Right cardiac atrium (tissue), 5 donors: ENCODE measurements at places on chromosomes 5 and 9. TPM values are rescaled to one million over a fixed set of nuclear protein-coding genes. Genes with fewer than 3 reads are reported as not detected.
A peak's percentile ranks its signal among the peaks of the same experiment; 100 is the strongest.

LNPEP gene
- total RNA-seq, result 56.5 TPM

GRCh38 chr5:71829206-71829605, 110.1 kb downstream of the CARTPT start:
- no peak for DNase-seq

HINT1 gene
- total RNA-seq, result 152 TPM

DNA sequence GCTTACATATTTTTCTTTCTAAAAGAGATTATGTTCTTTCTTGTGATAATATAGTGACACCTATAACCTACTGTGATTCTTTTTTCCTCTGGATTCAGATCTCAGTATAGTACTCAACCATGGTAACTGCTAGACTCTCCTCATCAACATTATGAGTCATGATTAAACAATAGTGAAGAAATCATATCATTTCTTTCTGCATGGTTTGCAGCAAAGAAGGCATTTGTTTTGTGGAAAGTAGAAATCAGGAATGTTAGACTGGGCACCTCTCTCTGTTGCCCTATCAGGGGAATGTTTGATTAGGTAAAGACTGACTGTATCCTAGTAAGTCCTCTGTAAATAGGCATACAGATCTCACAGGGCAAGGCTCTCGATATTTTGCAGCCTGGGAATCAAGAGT, 25.6 kb upstream of the SMC2 start:
- no peak for DNase-seq

GRCh38 chr5:110040178-110040577, 350.5 kb downstream of the MAN2A1 start:
- DNase-seq, result no peak

- DNase-seq, result no peak
Observed at GRCh38 chr5:149603210-149603609, 21.9 kb downstream of the ARHGEF37 start.

GRCh38 chr5:40687321-40687720, 7.6 kb downstream of the PTGER4 start:
- DNase-seq, result no peak

C9orf50 gene
- total RNA-seq, result not detected

DNA sequence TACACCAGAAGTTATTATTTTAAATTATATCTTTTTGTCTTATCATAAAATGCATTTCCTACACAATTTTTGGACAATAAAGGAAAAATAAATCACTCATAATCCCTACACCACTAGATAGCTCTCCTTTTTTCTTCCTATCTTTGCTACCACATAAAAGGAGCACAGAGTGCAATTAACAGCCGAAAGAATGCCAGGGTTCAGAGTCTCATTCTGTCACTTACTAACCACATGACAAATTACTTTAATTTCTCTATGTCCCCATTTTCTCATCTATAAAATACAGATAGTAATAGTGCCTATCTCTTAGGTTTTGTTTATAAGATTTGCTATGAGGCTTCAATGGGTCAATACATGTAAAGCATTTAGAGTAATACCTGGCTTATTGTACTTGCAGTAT, 158.7 kb upstream of the GRIN3A start:
- no peak for DNase-seq

GRCh38 chr9:90288275-90288639, 354.4 kb downstream of the DIRAS2 start:
- DNase-seq, result no peak

GRCh38 chr5:134127376-134127861, 12.9 kb downstream of the TCF7 start:
- peak; percentile 82 for DNase-seq

DENND4C gene
- 43.7 TPM for total RNA-seq

HAPLN1 gene
- total RNA-seq, result 1.3 TPM

DNA sequence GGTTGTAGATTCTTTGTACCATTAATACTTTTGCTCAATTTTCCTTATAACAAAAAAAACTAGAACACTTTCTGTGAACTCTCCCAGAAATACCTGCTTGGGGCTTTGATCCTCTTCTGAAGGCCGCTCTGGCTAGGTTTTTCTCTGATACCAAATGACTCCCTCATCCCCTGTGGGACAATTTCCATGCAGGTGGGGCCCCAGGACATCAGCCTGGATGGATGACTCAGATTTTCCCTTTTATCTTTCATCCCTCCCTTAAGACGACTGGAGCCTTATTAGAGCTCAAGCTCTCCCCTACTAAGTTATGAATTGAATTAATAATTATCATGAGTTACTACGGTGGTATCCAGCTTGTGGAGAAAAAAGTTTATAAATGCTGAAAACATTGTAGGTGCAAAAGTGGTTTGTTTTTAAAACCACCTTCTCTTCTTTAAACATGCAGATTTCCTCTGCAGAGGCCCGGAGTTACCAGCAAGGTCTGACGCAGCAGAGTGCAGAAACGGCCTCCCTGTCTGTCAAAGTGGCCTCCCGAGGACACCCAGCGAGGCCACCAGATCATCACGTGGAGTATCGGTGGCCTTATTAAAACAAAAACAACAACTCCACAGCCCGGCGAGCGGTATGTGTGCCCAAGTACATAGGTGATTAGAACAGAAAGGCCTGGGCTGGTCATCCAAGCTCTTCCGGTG, 50.8 kb upstream of the IRX4 start:
- DNase-seq, result no peak

SLC27A4 gene
- total RNA-seq, result 17.5 TPM

DNA sequence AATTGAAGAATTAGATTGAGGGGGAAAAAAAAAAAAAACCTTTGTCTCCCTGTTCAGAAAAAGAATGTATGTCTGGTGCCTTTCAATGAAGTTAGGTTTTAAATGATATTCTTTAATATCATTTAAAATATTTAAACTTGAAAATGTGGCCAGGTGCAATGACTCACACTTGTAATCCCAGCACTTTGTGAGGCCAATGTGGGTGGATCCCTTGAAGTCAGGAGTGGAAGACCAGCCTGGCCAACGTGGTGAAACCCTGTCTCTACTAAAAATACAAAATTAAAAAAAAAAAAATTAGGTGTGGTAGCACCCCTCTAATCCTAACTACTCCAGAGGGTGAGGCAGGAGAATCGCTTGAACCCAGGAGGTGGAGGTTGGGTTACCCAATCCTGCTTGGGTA, 111.1 kb upstream of the RASA1 start:
- no peak for DNase-seq

DNA sequence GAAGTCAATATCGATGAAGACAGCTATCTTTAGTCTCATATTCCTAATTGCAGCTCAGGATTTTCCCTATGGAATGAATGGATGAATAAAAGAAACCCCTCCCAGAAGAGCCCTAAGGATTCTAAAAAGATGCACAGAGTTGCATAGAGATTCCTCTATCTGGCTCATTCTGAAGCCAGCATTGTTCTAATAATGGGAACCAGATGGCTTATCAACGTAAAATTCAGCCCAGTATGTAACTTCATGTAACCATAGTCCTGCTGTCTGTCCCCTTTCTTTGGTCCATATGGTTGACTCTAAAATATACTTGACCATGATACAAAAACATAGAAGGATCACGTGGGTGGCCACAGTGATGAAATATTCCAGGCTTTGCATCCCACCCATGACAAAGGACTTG, 508.6 kb downstream of the RASEF start:
- no peak for DNase-seq

- DNase-seq, result peak; percentile 3
Observed at GRCh38 chr5:172906436-172906835, 52.8 kb upstream of the RPL26L1 start.

S1PR3 gene
- total RNA-seq, result 38.6 TPM

FCHO2 gene
- 25.5 TPM for total RNA-seq

DNA sequence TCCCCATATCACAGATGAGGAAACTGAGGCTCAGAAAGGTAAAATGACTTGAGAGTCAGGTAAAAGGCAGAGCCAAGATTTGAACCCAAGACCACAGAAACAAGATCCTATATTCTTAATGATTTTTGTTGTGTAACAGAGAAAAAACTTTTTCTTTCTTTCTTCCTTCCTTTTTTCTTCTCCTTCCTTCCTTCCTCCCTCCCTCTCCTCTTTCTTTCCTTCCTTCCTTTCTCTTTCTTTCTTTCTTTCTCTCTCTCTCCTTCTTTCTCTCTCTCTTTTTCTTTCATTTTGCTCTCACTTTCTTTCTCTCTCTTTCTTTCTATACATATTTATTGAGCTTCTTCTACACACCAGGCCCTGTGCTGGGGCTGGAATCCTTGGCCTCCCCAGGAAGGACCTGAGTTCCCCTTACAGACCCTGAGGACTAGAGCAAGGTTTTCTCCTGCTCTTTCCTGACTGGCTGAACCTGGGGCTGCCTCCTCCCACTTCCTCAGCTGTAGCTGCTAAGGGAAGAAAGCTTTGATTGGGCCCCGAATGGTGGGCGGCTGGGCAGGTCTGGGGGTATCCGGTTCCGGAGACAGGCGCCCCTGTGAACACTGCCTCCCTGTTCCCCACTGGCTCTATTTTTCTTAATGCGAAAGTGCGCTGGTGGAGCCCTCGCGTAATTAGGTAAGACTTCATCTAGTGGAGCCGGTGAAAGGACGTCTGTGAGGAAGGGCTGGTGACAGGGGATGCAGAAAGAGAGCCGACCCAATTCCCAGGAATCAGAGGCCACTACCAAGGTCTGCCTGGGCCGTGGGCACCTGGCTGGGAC, 27.4 kb upstream of the KIF12 start:
- no peak for DNase-seq

GRCh38 chr9:114561771-114562170, 25.8 kb upstream of the ATP6V1G1 start:
- no peak for DNase-seq

NR5A1 gene
- not detected for total RNA-seq

PCDHAC1 gene
- 0.09 TPM for total RNA-seq
